ENCODE measurements at places on chromosomes 13 and 19. TPM values are rescaled to one million over a fixed set of nuclear protein-coding genes. Genes with fewer than 3 reads are reported as not detected.

Gene MEIS3
- total RNA-seq: 27.8 TPM

Gene COL5A3
- 52.1 TPM for total RNA-seq

Gene GSX1
- total RNA-seq: not detected

Gene SCGB2B2
- 0.49 TPM for total RNA-seq

Gene PRRG2
- 3.6 TPM for total RNA-seq

Gene KIR2DL3
- total RNA-seq: not detected

Gene CEACAM4
- total RNA-seq: not detected

Gene VSTM1
- total RNA-seq: not detected

Gene ICAM5
- total RNA-seq: 0.56 TPM

Gene EDNRB
- total RNA-seq: 43.8 TPM

Gene FCAR
- not detected for total RNA-seq

Gene TRMT1
- total RNA-seq: 20.6 TPM
